ENCODE measurements at places on chromosomes 7 and 10. TPM values are rescaled to one million over a fixed set of nuclear protein-coding genes. Genes with fewer than 3 reads are reported as not detected.

- no peaks in the 10 kb centered on the region for H3K27me3 ChIP-seq
- DNase-seq: no peak
- H3K4me1 ChIP-seq: no peaks in the 10 kb centered on the region
- no peak overlapping the region for H3K27ac ChIP-seq
Observed at GRCh38 chr7:146764458-146764857, 647.9 kb downstream of the CNTNAP2 start.

The UPK3B gene
- total RNA-seq: 6.5 TPM

The ZNF425 gene
- 6.5 TPM for total RNA-seq

The UTF1 gene
- total RNA-seq: 0.61 TPM

DNA sequence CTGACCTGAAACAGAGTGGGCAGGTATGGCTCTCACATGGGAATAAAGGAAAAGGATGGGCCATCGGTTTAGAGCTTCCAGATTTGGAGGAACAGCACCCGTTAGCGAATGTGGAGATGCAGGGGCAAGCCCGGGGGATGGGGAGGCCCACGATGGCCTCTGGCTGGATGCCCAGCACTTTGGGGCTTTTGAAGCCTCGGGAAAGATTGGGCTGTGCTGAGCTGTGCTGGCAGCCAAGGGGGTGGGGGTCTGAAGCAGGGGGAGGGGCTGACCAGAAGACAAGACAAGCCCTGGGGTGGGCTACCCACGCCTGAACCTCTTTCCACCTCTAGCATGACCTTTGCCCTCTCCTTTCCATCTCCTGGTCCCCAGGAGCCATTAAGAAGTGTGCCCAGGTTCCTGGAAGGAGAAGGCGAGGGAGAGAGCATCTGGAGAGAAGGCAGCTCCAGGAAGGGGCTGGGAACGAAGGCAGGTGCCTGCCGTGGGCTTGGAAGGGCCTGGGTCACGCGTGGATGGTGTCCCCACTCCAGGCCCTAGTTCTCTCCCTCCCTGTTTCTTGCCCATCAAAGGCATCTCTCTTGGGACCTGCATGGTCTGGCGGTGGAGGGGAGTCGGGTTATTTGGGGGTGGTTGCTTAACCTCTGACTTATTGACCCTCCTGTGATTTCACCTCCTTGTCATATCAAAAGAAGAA, 39.7 kb downstream of the JAKMIP3 start:
- DNase-seq: no peak
- H3K4me3 ChIP-seq: no peak overlapping the region
- no peak overlapping the region for H3K27ac ChIP-seq

The ANLN gene
- 18.4 TPM for total RNA-seq

DNA sequence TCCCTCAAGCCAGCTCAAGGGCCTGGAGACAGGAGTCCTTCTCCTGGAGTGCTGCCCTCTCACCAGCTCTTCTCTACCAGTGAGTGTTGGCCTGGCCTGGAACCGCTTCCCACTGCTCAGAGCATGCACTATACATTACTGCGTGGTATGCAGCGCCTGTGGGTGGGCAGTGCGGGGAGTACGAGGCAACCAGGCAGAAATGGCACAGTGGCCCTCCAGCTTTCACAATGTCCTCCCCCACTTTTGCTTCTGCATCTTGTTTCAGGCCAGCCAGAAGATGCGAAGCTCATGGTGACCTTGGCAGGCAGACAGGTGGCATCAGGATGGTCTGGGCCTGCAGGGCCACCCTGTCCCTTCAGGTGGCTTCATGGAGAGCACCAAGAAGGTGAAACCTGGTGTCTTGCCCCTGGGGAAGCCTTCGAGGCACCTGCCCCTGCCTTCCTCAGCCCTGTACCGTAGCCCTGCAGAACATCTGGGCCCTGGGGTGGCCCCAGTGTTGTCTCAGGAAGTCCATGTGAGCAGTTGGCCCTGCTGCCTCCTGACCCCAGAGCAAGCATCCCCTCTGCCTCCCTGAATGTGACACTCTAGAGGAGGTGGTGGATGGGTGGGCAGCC, 35.8 kb downstream of the RASGEF1A start:
- no peaks in the 10 kb centered on the region for H3K36me3 ChIP-seq
- H3K27me3 ChIP-seq: peaks cover 29% of the 10 kb centered on the region
- no peak overlapping the region for H3K4me3 ChIP-seq
- H3K4me1 ChIP-seq: peaks cover 5% of the 10 kb centered on the region

The OPALIN gene
- total RNA-seq: not detected

GRCh38 chr7:7517754-7518153, 17.9 kb downstream of the COL28A1 start:
- H3K27ac ChIP-seq: no peak overlapping the region
- H3K36me3 ChIP-seq: no peaks in the 10 kb centered on the region
- H3K4me1 ChIP-seq: no peaks in the 10 kb centered on the region
- H3K4me3 ChIP-seq: no peak overlapping the region

GRCh38 chr7:152709287-152710152, 33.6 kb upstream of the XRCC2 start:
- peaks cover 1% of the 10 kb centered on the region for H3K4me1 ChIP-seq
- H3K36me3 ChIP-seq: peaks cover 3% of the 10 kb centered on the region
- DNase-seq: no peak
- H3K27me3 ChIP-seq: peaks cover 2% of the 10 kb centered on the region
- peak overlapping the region; percentile 75 for H3K27ac ChIP-seq

The DPP6 gene
- total RNA-seq: not detected

The AKR1D1 gene
- total RNA-seq: not detected

The ITIH5 gene
- 0.29 TPM for total RNA-seq

DNA sequence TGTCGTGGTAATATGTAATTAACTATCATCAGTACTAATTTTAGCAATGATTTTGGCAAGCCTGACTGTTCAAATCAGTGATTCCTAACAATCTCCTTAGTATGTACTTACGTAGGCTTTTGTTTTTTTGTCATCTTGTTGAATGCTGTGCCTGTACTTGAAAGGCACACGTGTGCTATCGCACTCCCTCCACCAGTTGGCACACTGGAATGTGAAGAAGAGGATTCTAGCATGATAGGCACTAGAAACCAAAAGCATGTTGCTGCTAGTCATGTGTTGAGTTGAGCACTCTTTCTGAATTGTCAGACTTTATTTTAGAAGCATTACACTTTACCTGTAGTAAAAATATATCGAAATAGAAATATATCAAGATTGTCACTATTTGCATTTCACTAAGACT, 59.1 kb downstream of the TASOR2 start:
- no peaks in the 10 kb centered on the region for H3K4me1 ChIP-seq
- H3K27ac ChIP-seq: no peak overlapping the region
- DNase-seq: no peak

- H3K27me3 ChIP-seq: peaks cover 2% of the 10 kb centered on the region
- H3K4me3 ChIP-seq: no peak overlapping the region
- no peaks in the 10 kb centered on the region for H3K36me3 ChIP-seq
- H3K27ac ChIP-seq: no peak overlapping the region
Observed at GRCh38 chr7:22385326-22385725, 28.4 kb upstream of the RAPGEF5 start.

- no peaks in the 10 kb centered on the region for H3K4me1 ChIP-seq
- H3K27ac ChIP-seq: no peak overlapping the region
- DNase-seq: no peak
- H3K27me3 ChIP-seq: no peaks in the 10 kb centered on the region
- no peak overlapping the region for H3K4me3 ChIP-seq
- H3K36me3 ChIP-seq: no peaks in the 10 kb centered on the region
Observed at GRCh38 chr7:143507534-143508055, 29.9 kb downstream of the TAS2R41 start.

The ADRA2A gene
- 0.32 TPM for total RNA-seq

GRCh38 chr7:50914460-50914859, 131.8 kb upstream of the GRB10 start:
- no peak for DNase-seq
- H3K27ac ChIP-seq: no peak overlapping the region
- H3K4me1 ChIP-seq: no peaks in the 10 kb centered on the region
- no peaks in the 10 kb centered on the region for H3K36me3 ChIP-seq
- no peaks in the 10 kb centered on the region for H3K27me3 ChIP-seq

The TMEM139 gene
- total RNA-seq: not detected

The SPDYE16 gene
- total RNA-seq: 0.20 TPM

The SFTPA1 gene
- not detected for total RNA-seq

GRCh38 chr7:68470836-68471435, 1127.3 kb upstream of the AUTS2 start:
- H3K27me3 ChIP-seq: peaks cover 6% of the 10 kb centered on the region
- no peak overlapping the region for H3K27ac ChIP-seq
- no peak for DNase-seq
- H3K4me3 ChIP-seq: no peak overlapping the region
- no peaks in the 10 kb centered on the region for H3K36me3 ChIP-seq

GRCh38 chr7:137337902-137338301, 5.6 kb downstream of the PTN start:
- H3K4me3 ChIP-seq: no peak overlapping the region
- no peaks in the 10 kb centered on the region for H3K4me1 ChIP-seq
- peaks cover under 1% of the 10 kb centered on the region for H3K27me3 ChIP-seq

- H3K4me1 ChIP-seq: peaks cover 7% of the 10 kb centered on the region
- H3K36me3 ChIP-seq: peaks cover 9% of the 10 kb centered on the region
- H3K27ac ChIP-seq: no peak overlapping the region
- no peak overlapping the region for H3K4me3 ChIP-seq
- peaks cover 2% of the 10 kb centered on the region for H3K27me3 ChIP-seq
Observed at GRCh38 chr10:99828464-99828863, 46.0 kb downstream of the ABCC2 start.

The PIK3CG gene
- total RNA-seq: not detected

GRCh38 chr10:76001461-76001860, 570.0 kb downstream of the LRMDA start:
- peaks cover under 1% of the 10 kb centered on the region for H3K36me3 ChIP-seq
- H3K4me3 ChIP-seq: no peak overlapping the region
- no peak overlapping the region for H3K27ac ChIP-seq
- peaks cover 6% of the 10 kb centered on the region for H3K27me3 ChIP-seq

The CYP26A1 gene
- 4.2 TPM for total RNA-seq

- no peak for DNase-seq
- H3K4me1 ChIP-seq: peaks cover 9% of the 10 kb centered on the region
- H3K27me3 ChIP-seq: no peaks in the 10 kb centered on the region
- H3K36me3 ChIP-seq: peaks cover 9% of the 10 kb centered on the region
- no peak overlapping the region for H3K27ac ChIP-seq
- no peak overlapping the region for H3K4me3 ChIP-seq
Observed at GRCh38 chr10:99551616-99552015, 18.9 kb downstream of the NKX2-3 start.

The TRIM50 gene
- total RNA-seq: not detected
